ENCODE measurements at places on chromosomes 7 and 10.

DNA sequence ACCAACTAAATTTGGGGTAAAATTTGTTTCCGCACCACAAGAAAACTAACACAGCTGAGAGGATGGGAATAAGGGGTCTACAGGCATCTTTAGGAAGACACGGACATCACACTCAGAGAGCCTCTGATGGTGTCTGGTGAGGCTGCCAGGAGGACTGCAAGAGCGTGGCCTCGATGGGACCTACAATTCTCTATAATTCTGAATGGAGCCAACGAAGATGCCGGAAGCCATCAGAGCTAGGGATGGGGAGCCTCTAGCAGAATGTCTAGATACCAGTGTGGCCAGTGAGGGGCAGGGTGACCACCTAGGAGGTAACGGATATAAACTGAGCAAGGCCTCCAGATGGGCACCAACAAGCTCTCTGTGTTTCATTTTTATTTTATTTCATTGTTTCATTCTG, 7.5 kb downstream of the GRID1 start:
- no peak for DNase-seq

DNA sequence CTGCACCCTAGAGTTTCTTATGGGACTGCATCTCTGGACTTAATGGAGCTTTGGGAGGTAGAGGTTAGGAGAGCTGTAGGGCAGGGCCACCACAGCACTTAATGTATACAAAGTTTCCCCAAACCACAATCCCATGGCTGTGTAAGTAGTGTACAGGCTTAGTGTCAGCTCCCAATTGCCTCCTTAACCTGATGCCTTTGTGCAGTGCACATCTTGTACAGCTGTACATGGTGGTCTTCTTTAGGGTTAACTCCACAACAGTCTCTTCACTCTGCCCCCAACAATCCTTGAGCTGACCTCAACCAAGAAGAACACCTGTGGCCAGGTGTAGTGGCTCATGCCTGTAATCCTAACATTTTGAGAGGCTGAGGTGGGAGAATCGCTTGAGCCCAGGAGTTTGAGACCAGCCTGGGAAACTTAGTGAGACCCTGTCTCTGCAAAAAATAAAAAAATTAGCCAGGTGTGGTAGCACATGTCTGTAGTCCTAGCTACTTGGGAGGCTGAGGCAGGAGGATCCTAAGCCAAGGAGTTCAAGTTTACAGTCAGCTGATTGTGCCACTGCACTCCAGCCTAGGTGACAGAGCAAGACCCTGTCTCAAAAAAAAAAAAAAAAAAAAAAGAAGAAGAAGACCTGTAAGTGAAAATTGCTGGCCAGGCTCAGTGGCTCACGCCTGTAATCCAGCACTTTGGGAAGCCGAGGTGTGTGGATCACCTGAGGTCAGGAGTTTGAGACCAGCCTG, 6.8 kb downstream of the PLAU start:
- DNase-seq: no peak

DNA sequence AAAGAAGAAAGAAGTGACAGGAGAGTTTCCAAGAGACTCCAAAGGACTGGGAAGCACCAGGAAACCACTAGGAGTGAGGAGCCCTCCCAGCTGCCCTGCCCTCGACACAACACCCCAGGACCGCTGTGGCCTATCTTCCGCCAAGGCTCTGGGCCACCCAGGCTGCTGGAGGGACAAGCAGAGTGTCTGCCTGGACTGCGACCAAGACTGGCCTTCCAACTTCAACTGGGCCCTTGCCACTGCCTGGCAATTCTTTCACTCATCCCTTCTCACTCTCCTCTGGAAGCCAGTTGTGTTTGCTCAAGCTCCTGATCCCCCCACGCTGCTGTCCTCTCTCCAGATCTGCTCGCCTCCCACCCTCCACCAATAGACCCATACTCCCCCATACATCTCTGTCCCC, 10.2 kb downstream of the KIAA1549 start:
- DNase-seq: no peak

DNA sequence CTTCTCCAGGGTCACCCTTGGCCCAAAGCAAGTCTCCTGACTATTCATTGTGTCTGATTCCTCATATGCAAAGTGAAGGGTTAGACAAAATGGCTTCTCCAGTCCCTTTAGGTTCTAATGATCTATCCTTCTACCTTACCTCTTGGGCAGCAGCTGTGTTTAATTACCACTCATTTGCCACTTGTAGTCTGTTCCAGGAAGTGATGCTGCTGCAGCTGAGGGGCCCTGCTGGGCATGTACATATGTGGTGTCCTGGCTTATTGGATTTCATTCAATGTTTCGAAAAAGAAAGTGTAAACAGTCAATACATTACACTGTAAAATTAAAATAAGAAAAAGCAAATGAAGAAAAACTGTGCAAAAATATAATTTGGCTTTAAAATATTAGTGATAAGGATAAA, 36.6 kb downstream of the SCIN start:
- DNase-seq: no peak

- DNase-seq: no peak
Measured at GRCh38 chr7:41183741-41184140, 519.1 kb downstream of the INHBA start.

DNA sequence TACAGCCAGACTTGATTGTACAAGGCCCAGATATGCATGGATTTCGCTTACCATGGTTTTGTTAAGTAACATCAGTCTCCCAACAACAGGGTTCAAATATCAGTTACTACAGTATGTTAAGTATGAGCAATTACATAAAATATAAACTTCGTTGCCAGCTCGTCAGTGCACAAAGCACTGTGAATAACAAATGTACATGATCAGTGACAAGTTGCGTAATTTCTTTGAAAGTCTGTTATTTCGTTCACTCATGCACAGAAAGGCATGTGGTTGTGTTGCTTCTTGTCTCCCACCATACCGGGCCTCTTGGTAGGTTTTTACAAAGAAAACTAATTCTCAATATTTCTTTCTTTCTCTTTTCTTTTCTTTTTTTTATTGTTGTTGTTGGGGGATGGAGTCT, 12.5 kb upstream of the ZNF487 start:
- DNase-seq: no peak

GRCh38 chr10:11246752-11247467, 229.2 kb downstream of the CELF2 start:
- no peak for DNase-seq

DNA sequence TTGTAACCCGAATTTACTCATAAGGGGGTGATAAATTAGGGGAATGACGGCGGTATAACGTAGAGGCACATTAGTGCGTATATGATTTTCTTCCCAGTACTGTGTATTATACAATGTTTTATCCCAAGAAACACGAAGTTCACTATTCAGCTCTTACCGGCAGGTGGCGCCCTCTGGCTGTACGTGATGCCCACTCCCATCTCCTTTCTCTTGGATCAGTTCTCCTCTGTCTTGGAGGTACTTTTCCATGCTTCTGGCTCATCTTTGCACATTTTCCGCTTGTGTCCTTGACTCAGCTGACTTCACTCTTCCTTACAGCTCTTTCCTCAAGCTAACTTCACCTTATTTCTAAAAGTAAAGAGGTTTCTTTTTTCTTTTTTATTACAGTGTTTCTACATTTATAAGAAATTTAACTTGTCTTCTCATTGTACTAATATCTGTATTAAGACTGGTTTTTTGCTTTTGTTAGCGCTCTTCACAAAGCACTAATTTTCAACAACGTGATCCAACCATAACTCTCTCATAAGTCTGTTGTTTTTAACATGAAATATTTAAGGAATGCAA, 21.3 kb downstream of the TMEM176B start:
- DNase-seq: peak; percentile 1

GRCh38 chr10:70549962-70550458, 52.5 kb downstream of the PRF1 start:
- no peak for DNase-seq

- DNase-seq: no peak
Measured at GRCh38 chr10:32308027-32308603, 38.8 kb downstream of the EPC1 start.

GRCh38 chr10:28199941-28200340, 102.9 kb downstream of the MPP7 start:
- DNase-seq: no peak

GRCh38 chr7:43891069-43891955, 15.1 kb downstream of the URGCP start:
- no peak for DNase-seq

- DNase-seq: no peak
Measured at GRCh38 chr7:116239020-116239419, 28.7 kb downstream of the TES start.

GRCh38 chr7:90839727-90840291, 243.7 kb downstream of the CDK14 start:
- DNase-seq: no peak

DNA sequence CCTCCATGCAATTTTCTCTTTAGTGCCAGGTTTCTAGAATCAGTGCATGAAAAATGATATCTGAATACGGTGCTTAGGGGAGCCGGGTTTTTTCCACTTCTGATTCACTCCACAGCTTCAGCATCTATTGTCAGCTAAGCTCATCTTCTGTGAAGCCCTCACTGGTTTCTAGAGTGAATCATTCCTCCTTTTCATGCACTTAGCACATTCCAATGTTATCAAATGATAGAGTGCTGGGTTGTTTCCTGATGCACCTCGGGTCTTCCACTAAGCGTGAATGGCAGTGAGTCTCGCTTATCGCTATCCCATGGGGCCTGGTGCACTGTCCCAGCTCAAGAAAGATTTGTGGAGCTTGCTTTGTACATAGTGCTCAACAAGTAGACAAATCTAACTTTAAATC, 170.9 kb upstream of the RHEB start:
- no peak for DNase-seq

DNA sequence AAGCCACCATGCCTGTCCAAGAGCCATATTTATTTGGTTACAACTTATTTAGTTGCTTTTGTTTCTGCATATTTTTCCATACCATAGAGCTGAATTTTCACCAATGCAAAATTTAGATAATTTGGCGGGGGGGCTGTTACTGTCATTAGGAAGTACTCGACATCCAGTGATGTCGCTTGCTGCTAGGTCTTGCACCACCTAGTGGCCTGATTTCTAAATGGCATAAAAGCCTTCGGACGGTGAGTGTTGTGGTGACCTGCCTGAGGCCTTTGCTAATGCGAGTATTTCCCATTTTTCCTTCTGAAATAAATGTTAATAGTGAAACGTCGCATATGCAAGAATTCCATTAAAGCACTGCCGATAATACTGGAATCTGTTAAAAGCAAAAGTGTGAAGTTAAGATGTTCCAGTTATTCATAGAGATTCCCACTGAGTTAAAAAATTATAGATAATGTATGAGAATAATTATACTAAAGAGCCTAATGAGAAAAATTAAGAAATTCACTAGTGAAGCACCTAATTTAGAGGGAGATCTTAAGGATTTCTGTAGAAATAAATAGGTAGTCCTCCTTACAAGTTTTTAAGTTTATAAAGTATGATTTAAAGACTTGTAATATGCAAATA, 86.1 kb upstream of the DNAJB6 start:
- DNase-seq: no peak

DNA sequence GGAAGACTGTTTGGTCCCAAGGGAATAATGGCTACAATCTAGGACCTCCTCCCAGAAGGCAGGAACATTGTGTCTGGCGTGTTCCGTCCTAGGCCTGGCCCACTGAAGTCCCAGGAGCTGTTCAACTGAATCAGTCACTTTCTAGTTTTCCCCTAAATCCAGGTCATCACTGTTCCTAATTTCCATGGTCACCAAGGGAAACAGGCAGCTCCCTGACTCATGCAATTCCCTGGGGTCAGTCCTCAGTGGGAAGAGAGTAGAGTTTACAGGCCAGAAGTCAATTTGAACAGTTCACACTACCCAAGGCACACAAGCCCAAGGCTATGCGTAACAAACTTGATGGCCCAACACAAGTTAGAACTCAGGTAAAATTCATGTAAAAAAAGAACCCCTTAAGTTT, 44.0 kb downstream of the CREB3L2 start:
- no peak for DNase-seq

- DNase-seq: no peak
Measured at GRCh38 chr10:95742485-95742884, 13.5 kb upstream of the ENTPD1 start.

DNA sequence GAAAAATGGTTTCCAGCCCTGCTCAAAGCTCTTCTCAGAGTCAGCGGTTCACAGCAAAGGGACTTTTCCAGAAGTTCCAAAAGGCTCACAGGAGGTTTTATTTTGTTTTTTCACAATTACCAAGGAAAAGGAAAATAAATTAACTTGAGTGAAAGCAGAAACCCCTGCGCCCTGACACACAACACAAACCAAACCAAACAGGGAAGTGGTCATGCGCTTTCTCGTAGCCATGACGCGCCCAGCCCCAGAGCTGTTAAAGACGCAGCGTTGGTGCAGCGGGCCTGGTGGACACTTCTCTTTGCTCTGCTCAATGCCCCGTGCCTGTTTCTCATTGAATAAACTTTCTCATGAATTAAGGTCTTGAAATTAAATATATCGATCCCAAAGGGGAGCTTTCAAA, 134.4 kb upstream of the LYZL2 start:
- DNase-seq: no peak

DNA sequence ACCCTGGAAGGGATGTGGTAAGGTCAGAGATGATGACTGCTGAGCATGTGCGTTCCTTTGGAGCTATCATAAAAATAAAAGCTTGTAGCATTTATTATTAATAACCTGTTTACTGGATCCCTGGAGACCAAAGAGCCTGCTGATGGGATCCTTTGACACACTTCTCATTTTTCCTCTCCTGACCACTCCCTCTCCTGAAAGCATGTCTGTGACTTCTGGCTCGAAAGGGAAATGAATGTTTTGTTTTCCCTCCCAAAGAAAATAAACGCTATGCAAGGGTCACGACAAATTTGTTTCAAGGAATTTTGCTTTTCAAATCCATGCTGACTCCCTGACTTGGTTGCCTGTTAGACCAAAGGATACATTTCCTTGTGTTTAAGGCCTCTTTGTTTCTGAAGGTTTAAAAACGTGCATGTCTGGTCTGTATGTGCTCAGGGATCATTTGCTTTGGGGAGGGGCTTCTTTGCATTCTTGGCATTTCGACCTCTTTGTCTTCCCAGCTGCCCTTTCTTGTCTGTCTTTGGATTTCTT, 185.1 kb upstream of the AGK start:
- DNase-seq: no peak

DNA sequence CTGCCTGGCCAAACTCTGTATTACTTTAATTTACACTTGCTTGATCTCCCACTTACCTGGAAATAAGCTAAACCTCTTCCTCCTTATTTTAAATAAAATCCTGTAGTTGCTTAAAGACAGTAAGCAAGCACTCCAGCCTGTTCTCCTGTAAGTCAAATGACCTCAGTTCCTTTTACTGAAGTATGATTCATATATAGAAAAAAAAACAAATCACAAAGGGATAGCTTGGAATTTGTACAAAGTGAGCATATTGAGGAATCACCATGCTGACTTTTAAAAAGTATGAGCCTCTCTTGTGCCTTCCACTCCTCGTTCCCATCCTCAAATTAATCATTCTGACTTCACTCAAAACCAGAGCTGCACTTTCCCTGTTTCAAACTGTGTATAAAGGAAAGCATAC, 52.0 kb downstream of the C10orf90 start:
- DNase-seq: no peak

- DNase-seq: no peak
Measured at GRCh38 chr7:143385891-143386781, 5.0 kb downstream of the ZYX start.

All from BJ (cell line).